ENCODE measurements at places on chromosomes 12 and 14.

DNA sequence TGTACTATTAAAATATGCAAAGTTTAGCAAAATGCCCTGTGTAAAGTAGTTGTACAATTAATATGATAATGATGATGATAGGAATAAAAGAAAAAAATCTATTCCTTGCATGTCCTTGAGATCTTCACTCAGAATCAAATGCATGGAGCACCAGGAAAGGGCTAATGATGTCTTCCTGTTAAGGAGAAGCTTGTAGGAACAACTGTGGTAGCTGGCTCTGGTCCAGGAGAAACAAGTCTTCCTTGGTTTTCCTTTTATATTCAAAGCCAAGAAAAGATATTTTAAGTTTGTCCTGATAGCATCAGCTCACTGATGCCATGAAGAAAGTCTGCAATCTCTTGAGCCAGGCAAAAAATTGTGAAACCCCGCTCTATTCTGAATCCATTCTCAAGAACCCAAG lies 138.9 kb downstream of the PIK3C2G start:
- no peak for DNase-seq

DNA sequence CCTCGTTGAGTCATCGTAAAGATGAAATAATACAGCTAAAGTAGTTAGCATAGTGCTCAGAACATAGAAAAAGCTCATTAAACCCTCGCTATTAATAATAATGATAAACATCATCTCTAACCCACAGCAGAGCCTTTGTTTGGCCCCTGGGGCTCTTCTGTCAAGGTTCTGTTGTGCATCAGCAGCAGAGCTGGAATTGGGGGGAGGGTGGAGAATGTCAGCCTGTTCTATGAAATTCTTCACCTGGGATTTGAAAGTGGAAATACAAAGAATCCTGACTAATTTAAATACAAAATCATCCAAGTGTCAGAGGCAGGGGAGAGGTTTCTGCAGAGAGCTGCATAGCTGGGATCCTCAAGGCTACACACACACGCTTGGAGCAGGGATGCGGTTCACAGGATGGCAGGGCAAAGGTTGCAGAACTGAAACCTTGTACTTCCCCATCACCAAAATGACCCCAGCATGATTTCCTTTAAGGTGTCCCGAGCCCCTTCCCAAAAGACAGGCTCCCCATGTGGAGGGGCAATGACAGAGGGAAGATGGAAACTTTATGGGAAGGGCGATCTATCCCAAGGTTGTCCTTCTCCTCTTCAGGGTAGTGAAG lies 71.8 kb downstream of the DAD1 start:
- no peak for DNase-seq

DNA sequence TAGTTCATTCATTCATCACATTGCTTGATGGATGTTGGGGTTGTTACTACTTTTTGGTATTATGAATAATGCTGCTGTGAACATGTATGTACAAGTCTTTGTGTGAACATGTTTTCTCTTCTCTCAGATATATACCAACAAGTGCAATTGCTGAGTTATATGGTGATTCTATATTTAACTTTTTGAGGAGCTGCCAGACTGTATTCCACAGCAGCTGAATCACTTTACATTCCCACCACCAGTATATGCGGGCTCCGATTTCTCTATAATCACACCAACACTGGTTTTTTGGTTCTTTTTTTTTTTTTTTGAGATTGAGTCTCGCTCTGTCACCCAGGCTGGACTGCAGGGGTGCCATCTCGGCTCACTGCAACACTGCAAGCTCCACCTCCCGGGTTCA lies 22.2 kb upstream of the PLEKHG6 start:
- no peak for DNase-seq

GRCh38 chr14:103694572-103695026 lies 20.7 kb downstream of the XRCC3 start:
- DNase-seq: no peak

DNA sequence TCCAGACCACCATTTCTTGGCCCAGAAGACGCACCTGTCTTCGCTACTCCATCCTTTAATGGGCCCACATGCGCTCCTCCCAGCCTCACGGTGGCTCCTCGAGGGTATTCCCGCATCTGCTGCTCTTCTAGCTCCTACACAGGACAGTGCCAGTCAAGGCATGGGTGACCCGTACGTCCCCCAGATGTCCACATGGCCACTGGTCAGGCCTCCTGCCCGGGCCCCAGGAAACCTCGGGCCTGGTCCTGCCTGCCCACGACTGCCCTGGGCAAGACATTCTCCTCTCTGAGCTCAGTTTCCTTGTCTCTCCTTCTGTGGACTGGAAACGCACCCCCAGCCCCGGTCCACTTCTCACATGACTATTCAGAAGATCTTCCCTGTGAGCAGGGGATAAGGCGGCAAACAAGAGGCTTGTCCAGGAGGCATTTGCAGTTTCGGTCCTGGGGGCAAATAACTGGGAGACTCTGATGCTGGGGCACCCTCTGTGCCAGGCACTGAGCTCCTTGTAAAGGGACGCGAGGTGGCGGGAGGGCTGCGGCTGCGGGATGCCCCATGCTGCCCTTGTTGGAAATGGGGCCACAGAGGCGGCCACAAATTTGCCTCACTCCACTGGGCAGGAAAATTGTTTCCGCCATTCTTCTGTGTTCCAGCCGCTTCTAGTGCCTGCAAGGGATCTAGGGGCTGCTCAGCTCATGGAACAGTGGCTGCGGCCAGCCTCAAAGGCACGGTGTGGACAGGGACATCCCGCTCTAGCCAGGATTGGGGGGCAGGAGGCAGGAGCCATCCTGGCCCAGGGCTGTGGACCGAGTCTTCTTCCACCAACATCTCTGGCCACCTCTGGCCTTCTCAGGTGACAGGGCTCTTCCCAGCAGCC lies 6.8 kb upstream of the BEGAIN start:
- no peak for DNase-seq

GRCh38 chr12:103456006-103456405 lies 39.8 kb downstream of the C12orf42 start:
- no peak for DNase-seq

DNA sequence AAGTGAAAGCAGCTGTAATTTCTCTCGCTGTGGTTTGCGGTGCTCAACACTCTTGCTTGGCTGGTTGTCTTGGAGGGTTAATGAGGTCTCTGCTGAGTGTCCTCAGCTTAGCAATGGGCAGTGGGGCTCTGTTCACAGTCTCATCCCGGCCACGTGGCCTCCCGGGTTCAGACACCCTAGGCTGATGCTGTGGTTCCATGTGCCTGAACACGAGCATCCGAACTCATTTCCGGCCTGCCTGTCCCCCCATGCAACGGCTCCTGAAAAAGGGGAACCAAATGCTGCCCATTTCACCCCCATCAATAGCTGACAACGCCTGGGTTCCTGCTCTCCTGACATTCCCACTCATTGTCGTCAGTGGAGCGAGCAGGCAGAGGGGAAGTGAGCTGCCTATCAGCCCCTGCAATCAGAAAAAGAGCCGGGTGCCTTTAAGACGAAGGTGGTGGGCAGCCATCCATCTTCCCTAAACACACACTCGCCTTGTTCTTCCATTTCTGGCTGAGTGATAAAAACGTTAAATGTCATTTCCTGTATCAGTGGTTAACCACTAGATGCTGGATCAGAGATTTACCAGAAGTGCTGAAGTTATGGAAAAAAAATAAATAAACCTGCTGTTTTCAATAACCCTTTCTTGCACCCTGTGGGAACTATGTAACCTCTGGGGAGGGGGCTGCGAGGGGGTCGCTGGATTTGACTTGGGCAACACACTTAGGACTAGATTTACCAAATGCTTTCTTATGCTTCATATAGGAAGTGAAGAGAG lies 60.3 kb upstream of the BCL2L14 start:
- DNase-seq: no peak

Measured in stimulated activated CD8-positive, alpha-beta memory T cell treated with anti-CD3 and anti-CD28 coated beads, Interleukin-7, amount 100 ng/mL, for 1 hour (primary cell).